ENCODE measurements at places on chromosomes 5 and 9.

GRCh38 chr5:171913987-171914273 lies 92.5 kb downstream of the FBXW11 start:
- peak; percentile 1 for DNase-seq

DNA sequence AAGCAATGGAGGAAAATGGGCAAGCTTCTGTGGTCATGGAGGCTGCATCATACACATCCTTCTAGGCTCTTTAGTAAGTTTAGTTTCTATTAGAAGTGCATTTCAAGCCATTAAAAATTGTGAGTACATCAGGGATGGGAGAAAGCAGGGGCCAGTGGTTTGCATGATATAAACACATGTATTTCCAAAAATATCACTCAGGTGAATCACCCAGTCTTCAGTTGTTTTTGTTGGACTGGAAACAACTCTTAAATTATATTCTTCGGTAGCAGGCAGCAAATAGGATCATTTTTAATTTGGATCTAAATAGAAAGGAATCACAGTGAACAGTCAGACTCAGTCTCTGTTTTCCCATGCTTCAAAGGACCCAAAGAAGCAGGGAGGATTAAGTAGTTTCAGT lies 657.9 kb downstream of the TLR4 start:
- peak; percentile 5 for DNase-seq

- no peak for DNase-seq
Measured at GRCh38 chr9:129036923-129037766, 719 bp downstream of the MIGA2 start.

DNA sequence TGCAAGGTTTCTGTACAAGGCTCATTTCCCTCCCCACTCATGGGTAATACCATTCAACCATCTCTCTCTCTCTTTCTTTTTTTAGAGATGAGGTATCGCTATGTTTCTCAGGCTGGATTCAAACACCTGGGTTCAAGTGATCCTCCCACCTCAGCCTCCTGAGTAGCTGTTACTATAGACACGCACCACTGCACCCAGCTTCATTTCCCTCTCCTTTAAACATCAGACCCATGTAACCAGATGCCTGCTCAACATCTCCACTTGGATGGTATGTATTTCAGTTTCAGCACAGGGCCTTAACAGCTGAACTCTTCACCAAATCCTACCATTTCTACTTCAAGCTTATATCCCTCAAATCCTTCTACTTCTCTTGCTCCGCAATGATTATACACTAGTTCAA lies 117.4 kb downstream of the SSBP2 start:
- DNase-seq = no peak

GRCh38 chr9:108095496-108095895 lies 605.9 kb upstream of the KLF4 start:
- no peak for DNase-seq

DNA sequence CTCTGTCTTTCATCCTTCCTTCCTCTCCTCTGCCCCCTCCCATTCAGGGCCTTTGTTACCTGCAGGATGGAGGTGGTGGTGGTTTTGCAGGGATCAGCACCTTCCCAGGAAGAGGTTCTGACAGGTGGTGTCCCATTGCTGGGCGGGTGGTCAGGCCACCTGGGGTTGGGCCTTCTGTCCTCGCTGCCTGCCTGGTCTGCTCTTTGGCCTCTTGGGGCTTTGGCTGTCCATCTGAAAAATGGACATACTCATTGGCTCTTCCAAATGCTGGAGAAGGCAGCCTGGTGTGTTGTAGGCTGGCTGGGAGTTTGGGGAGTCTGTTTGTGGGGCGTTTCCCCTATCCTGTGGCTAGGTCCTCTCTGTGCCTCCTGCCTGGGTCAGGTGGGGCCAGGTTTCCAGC lies 4.3 kb downstream of the RXRA start:
- DNase-seq = no peak

- DNase-seq = no peak
Measured at GRCh38 chr5:155508673-155509072, 495.1 kb downstream of the KIF4B start.

GRCh38 chr5:74546796-74547195 lies 93.7 kb downstream of the ENC1 start:
- DNase-seq = no peak

DNA sequence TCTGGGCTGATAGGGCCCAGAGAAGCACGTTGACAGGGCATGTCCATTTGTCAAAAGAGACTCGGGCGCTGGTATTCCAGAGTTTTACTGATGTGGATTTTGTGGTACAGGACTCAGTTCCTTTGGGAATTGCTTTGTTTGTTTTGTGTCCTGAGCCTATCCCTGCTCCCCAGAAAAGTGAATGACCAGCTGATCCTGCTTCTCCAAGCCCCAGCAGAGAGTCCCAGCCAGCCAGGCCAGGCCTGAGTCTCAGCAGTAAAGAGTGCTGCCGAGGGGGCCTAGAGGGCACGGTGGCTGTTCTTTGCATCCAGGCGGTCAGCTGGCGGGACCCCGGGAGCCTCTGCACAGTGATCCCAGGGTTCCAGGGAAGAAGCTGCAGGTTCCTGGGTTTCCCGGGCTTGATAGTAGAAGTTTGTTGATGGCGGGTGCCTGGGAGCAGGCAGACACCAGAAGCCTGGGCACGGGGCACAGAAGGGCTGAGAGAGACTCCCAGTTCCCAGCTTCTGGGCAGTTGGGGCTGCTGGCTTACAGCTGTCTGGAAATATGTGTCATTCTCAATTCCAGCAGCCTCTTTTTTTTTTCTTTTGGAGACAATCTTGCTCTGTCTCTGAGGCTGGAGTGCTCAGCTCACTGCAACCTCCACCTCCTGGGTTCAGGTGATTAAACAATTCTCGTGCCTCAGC lies 8.7 kb downstream of the PRDM12 start:
- DNase-seq = no peak

DNA sequence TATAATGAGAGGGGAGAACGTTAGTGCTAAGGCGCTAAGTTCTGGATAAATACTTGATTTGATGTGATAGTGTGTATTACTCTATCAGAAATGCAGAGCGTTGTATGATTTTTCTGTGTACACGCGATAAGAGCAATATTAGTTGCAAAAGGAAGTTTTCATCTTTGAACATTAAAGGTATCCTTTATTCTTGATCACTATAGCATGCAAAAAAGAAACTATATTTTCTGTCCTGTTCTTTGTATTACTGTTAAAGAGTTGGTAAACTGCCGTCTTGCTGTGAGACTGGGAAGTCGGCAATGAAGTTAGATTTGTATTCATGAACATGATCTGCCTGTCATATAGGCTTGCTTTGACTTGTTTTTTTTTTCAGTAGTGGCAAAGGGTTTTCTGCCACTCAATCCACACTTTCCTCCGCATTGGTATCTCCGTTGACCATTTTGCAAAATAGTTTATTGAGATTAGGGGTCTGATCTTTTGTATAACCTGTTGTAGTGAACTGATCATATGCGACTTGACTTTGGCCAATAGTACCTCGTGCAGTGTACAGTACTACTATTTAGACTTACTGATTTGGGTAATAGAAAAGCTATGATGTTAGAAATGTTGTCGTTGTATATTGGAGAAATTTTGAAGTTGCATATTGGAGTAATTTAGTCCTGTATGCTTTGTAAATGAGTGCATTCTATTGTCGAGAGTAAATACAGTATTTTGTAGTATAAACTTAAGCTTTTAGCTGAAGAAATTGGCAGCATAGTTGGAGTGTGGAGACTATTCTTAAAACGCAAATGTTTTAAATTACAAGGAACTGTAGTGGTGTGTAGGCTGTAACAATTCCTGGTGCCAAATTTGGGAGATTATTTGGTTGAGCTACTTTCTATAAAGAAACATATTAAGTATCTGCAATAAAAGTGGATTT lies 1.7 kb downstream of the DENND4C start:
- DNase-seq = peak; percentile 1

- DNase-seq = no peak
Measured at GRCh38 chr5:180126716-180127681, 55.4 kb upstream of the RNF130 start.

GRCh38 chr5:132746954-132747615 lies at the start of gene CCNI2:
Gene CCNI2, plus strand, starts transcription at chr5:132747426. Its CDS starts 70 bp downstream, at chr5:132747496.
- DNase-seq = no peak

- no peak for DNase-seq
Measured at GRCh38 chr5:104048231-104048630, 485.6 kb upstream of the NUDT12 start.

GRCh38 chr5:14793851-14794250 lies 77.7 kb downstream of the ANKH start:
- no peak for DNase-seq

DNA sequence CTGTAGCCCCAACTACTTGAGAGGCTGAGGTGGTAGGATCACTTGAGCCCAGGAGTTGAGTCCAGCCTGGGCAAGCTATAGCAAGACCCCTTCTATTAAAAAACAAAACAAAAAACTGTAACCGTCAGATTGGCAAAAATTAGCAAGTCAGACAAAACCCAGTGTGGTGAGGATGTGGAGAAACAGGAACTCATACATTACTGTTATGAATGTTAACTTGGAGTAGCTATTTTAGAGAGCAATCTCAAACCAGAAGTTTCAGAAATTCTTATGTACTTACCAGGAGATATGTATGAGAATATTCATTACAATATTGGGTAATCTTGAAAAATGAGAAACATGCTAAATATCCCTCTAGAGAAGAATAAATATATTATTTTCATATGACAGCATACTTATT lies 120.3 kb downstream of the INVS start:
- no peak for DNase-seq

DNA sequence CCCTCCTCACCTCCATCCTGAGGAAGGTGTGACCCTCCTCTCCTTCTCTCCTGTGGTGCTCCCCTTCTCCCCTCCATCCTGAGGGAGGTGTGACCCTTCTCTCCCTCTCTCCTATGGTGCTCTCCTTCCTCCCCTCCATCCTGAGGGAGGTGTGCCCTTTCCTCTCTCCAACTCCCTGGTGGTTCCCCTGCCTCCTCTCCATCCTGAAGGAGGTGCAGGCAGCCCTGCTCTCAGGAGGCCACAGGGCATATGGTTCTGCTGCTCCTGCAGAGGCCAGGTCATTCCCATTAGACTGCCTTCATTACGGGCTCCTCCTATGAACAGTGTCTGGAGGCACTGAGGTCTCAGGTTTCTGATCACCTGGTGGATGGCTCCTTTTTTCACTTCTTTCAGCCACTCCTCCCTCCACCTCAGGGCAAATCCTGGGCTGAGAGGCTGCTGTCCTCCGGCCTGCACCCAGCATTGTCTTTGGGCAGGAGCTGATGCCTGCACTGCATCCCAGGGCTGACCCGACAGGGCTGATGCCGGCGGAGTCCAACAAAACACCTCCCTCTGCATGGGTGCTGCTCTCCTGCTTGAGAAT lies 197.1 kb downstream of the MED10 start:
- no peak for DNase-seq

DNA sequence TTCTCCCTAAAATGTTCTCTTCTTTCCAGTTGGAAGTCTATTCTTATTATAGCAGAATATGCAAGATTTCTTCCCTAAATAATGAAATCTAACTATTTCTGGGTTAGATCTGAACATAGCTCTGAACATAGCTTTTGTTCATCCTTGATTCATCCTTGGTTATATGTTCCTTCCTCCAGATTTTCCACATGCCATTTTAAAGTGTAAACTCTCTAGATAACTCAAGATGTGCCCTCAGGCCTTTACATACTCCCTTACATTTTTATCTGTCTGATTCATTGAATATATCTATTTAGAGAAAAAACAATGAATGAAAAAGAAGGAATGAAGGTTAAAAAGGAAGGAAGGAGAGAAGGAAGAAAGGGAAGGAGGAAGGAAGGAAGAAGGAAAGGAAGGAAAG lies 100.9 kb downstream of the FBXO38 start:
- no peak for DNase-seq

GRCh38 chr9:121185774-121186403 lies 15.8 kb downstream of the RAB14 start:
- DNase-seq = no peak

All from HCEC 1CT (cell line).